ENCODE measurements at places on chromosomes 16 and 17. TPM values are rescaled to one million over a fixed set of nuclear protein-coding genes. Genes with fewer than 3 reads are reported as not detected.

The CDH5 gene
- total RNA-seq = 40.3 TPM

The OMG gene
- 0.36 TPM for total RNA-seq

The KRT20 gene
- total RNA-seq = not detected

The GAS2L2 gene
- 0.19 TPM for total RNA-seq

GRCh38 chr16:46986438-46986837, 13.0 kb upstream of the DNAJA2 start:
- no peaks in the 10 kb centered on the region for H3K4me1 ChIP-seq
- no peaks in the 10 kb centered on the region for H3K27me3 ChIP-seq
- no peaks in the 10 kb centered on the region for H3K36me3 ChIP-seq
- no peak overlapping the region for H3K27ac ChIP-seq
- no peak overlapping the region for H3K4me3 ChIP-seq

- peaks cover 7% of the 10 kb centered on the region for H3K4me1 ChIP-seq
- H3K36me3 ChIP-seq = no peaks in the 10 kb centered on the region
- H3K27ac ChIP-seq = peak overlapping the region; percentile 89
- H3K4me3 ChIP-seq = peak overlapping the region; percentile 93
- peak; percentile 16 for DNase-seq
Measured at GRCh38 chr16:87317750-87318644, 805 bp upstream of the C16orf95 start.

DNA sequence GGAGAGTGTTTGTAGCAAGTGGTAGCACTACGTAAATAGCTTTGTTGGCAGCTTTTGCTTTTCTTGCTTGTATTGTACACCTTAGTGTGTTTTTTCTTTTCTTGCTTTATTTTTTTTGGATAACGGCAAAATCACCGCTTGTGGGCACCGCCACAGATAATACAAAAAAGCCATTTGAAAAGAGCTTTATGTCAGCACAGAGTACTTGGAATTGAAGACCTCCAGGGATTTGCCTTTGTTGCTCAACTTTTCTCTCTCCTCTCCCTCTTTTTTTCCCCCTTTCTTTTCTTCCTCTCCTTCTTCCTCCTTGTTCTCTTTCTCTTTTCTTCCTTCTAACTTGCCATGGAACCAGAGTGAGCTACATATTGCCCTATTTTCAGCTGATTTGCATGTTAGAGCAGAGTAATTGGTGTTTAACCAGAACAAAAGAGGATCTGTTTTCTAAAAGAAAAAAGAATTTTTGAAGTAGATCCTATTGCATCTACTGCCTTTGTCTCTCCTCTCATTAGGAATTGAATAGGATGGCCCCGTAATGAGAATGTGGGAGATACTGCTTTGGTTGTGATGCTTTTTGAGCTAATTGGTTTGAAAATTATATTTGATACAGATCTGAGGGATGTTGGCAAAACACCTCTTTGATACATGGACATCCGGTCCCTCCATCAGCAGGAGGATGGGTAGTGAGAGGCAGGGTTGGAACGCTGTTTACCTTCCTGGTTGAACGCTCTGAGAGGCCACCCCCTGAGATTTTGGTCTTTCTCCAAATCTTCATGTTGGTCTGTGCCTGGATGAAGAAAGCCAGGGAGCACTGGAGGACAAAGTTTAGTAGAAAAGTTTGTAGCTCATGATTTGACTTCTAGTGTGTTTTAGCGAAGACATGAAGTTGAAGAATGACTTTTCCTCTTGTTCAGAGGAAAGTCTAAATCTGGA, 85.6 kb downstream of the MSI2 start:
- peaks cover 12% of the 10 kb centered on the region for H3K4me1 ChIP-seq
- DNase-seq = no peak
- no peaks in the 10 kb centered on the region for H3K36me3 ChIP-seq
- no peak overlapping the region for H3K27ac ChIP-seq

- DNase-seq = no peak
- no peaks in the 10 kb centered on the region for H3K4me1 ChIP-seq
- H3K4me3 ChIP-seq = no peak overlapping the region
Measured at GRCh38 chr16:56769677-56770076, 39.7 kb downstream of the NUP93 start.

- DNase-seq = no peak
- H3K4me3 ChIP-seq = no peak overlapping the region
Measured at GRCh38 chr17:81109957-81110356, 55.4 kb upstream of the PVALEF start.

- H3K4me3 ChIP-seq = no peak overlapping the region
- no peaks in the 10 kb centered on the region for H3K27me3 ChIP-seq
- H3K36me3 ChIP-seq = no peaks in the 10 kb centered on the region
- H3K4me1 ChIP-seq = no peaks in the 10 kb centered on the region
- DNase-seq = no peak
Measured at GRCh38 chr17:51322390-51323029, 62.2 kb downstream of the UTP18 start.

The TBC1D3D gene
- not detected for total RNA-seq
